ENCODE measurements at places on chromosomes 5 and 9.

GRCh38 chr5:10645146-10645545 is 81.3 kb downstream of the ANKRD33B start:
- no peak for DNase-seq

GRCh38 chr5:51018423-51018822 is 352.0 kb downstream of the PARP8 start:
- no peak for DNase-seq

DNA sequence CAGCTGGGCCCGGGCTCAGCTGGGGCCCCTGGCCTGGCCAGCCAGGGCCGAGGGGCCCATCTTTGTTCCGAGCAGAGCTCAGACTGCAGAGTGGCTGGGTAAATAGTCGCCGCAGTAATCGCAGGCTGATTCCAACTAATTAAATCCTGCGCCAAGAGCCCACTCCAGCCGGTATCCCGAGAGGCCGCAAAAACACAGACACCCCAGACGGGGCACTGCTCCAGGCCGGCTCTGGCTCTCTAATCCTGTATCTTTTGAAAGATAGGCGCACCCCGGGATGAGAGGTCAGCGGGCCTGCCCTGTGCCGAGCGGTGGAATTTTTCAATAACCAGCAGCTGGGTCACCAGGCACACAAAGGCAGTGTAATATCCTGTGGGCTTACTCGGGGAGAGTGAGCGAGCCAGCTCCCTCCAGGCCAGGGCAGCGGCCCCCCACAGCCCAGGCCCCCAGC is 57.7 kb downstream of the LMX1B start:
- DNase-seq, result no peak

DNA sequence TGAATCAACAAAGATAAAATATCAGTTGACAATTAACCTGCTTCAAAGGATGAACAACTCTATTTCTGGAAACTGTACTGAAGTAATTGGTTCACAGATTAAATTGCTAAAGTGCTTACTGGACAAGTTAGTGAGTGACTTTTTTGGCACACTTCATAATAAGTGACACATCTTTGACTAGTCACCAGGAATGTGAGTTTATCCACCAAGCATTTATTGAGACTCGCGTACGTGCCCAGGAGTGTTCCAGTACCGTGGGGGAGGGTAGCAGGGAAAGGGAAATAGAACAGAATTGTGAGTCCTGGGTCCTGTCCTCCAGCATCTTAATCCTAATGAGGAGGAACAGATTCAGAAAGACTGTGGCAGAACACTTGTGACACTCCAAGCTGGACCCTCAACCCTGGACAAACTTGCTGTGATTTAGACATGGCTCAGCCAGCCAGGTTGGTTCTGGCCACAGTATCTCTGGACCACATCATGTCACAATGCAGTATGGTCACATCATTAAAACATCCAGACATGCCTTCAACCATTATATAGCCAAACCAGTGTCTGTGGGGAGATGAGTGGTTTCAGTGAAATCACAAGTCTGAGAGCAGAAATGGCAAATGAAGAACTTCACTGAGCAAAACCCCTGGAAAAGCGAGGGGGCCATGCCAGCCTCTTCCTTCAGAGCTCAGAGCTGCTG is 623.1 kb downstream of the BNC2 start:
- DNase-seq, result peak; percentile 61

GRCh38 chr9:94033383-94033782 is 50.9 kb upstream of the PTPDC1 start:
- DNase-seq, result no peak

- no peak for DNase-seq
Observed at GRCh38 chr9:132662152-132662945, 7.4 kb downstream of the DDX31 start.

DNA sequence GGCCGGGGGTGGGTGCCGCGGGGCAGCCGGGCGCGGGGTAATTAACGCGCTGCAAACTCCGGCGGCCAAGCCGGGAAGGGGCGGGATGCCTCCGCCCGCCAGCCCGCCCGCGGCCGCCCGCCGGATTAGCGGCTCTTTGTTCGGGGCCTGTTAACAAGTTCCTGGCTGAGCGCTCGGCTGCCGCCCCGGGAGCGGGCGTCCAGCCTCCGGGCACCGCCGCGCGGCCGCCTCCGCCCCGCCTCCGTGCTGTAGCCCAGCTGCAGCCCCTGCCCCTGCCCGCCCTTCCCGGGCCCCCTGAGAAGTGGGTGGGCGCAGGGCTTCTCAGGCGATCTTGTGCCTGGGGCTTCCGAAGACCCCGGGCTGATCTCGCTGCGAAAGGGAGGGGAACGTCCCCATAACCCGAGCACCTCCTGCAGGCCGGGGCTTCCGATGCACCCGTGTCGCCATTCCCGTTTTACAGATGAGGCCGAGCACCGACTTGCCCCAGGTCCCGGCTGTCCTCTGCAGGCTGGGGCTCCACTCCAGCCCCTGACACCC is 7.5 kb downstream of the UNC5A start:
- DNase-seq, result no peak

- no peak for DNase-seq
Observed at GRCh38 chr9:121753802-121754654, 102.6 kb downstream of the DAB2IP start.

DNA sequence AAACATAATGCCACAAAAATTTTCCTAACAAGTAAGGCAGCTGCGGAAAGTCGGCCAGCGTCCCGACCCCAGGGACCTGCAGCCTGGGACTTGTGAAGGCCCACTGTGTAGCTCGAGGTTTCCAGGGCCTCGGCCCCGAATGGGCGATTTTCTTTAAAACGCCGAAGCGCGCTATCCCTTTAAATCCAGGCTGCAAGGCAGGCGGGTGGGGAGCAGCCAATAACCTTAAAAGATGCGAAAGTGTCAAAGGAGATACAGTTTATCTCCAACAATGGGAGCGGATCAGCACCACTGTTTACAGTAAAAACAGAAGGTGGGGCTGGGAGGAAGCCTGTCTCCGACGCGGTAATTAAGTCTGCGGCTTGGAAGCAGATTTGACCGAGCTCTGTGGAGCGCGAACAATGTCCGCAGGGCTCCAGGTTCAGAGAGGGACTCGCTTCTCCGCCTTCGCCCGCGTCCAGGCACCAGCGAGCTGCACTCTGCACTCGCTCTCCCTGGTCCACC is 1.7 kb upstream of the ZSWIM6 start:
- DNase-seq, result no peak

- no peak for DNase-seq
Observed at GRCh38 chr9:14936491-14936890, 26.3 kb upstream of the FREM1 start.
